Stimulated activated CD4-positive, alpha-beta T cell treated with anti-CD3 and anti-CD28 coated beads, TNF-alpha, amount 100 ng/mL, for 1 hour (primary cell): ENCODE measurements at places on chromosomes 12 and 14.

GRCh38 chr14:23399591-23399990 is 8.5 kb downstream of the MYH6 start:
- no peak for DNase-seq

DNA sequence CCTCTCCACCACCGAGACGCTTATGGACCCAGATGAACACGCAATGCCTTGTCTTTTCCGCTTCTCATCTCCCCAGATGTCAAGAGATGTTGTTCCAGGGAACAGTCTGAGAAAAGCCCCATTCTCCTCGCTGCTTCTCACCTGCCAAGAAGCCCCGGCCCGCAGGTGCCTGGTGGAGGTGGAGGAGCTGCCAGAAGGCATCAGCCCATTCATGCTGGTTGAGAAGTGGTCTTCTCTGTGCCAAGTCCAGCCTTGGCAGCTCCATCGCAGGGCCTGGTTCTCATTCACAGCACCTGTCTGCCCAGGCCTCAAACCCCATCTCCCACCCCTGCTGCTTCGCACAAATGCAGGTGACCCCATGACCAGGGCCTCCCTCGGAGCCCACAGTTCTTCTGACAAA is 42.3 kb upstream of the TMEM263 start:
- DNase-seq, result no peak

- no peak for DNase-seq
Observed at GRCh38 chr14:68153275-68153674, 333.7 kb downstream of the RAD51B start.

DNA sequence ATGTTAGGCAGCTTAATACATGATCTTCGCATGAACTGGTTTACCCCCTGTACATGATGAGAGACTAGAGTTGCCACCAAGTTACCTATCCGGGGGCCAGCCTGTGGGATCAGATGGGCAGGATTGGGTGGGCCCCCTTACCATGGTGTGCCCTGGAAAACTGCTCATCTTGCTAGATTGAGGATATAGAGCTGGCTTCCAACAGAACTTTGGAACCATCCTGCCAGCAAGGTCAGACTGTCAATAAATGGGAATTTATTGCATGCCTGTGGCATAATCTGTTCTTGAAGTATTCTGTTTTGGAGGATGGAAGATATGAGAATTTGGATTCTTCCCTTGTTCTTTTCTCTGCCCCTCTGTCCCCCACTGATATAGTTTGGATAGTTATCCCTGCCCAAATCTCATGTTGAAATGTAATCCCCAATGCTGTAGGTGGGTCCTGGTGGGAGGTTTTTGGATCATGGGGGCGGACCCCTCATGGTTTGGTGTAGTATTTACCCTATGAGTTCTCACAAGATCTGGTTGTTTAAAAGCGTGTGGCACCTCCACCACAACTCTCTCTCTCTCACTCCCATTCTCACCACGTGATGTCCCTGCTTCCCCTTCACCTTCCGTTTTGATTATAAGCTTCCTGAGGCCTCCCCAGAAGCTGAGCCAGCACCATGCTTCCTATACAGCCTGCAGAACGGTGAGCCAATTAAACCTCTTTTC is 3.7 kb upstream of the TM9SF1 start:
- DNase-seq, result no peak

DNA sequence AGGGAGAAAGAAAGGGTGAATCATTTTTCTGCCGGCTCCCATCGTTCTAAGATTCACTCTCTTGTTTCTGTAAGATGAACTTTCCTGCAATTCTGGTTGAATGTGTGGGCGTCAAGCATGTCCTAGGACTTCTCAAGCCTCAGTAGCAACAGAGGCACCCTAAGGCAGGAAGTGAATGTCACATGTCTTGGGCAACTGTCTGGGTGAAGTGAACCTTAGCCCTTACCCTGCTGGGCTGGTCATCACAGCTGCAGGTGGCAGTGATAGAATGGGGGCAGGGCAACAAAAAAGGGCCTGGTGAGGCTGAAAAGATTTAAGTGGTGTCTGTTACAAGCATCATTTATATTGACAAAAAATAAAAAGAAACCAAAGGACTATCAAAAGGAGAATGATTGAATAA is 45.9 kb upstream of the CAND1 start:
- DNase-seq, result no peak

DNA sequence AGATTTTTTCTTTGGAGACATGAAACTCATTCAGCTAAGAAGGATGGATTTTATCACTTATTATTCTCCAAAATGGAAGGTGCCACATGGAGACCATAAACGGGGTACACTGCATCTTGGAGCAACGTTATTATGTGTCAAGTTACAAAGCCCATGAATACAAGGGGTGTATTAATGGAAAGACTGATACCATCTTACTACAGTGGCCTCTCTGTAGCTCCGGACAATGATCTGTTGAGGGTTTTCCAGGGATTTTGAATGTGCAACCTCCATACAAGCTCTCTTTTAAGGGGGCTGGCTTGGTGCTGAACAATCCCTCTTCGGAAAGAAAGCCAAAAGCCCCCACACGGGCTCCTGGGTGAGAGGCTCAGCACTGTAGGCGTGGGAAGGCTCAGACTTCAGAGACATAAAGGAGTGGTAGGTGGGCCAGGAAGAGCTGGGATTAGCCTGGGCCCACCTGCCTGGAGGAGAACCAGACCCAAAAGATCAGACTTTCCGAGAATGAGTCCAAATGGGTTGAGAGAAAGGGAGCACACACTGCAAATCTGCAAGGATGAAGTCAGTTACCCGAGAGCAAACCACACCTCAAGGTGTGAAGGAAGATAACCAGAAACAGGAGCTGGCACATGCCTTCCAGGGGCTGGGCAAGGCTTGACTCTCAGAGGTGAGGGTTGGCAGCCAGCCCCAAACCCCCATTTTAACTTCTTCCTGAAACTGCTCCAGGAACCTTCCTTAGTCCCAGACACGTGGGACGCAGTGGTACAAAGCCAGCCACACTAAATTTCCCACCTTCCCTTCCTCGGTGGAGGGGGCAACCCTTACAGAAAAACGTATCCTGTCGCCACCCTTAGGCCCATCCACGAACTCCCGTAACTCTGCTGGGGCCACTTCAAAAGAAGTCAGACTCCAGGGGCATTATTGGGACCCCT is 1.5 kb downstream of the VPS37B start:
- no peak for DNase-seq
